SJSA1 (cell line): ENCODE measurements at places on chromosomes 7 and 10. TPM values are rescaled to one million over a fixed set of nuclear protein-coding genes. Genes with fewer than 3 reads are reported as not detected.

The FANK1 gene
- 0.18 TPM in 1 of 2 replicates, not detected in the other for total RNA-seq

The PRSS37 gene
- total RNA-seq: not detected in 2 replicates

The ACTA2 gene
- 1,885 and 2,012 TPM in 2 replicates for total RNA-seq

The ZNHIT1 gene
- 108 and 141 TPM in 2 replicates for total RNA-seq

The FAM25C gene
- total RNA-seq: not detected in 2 replicates

DNA sequence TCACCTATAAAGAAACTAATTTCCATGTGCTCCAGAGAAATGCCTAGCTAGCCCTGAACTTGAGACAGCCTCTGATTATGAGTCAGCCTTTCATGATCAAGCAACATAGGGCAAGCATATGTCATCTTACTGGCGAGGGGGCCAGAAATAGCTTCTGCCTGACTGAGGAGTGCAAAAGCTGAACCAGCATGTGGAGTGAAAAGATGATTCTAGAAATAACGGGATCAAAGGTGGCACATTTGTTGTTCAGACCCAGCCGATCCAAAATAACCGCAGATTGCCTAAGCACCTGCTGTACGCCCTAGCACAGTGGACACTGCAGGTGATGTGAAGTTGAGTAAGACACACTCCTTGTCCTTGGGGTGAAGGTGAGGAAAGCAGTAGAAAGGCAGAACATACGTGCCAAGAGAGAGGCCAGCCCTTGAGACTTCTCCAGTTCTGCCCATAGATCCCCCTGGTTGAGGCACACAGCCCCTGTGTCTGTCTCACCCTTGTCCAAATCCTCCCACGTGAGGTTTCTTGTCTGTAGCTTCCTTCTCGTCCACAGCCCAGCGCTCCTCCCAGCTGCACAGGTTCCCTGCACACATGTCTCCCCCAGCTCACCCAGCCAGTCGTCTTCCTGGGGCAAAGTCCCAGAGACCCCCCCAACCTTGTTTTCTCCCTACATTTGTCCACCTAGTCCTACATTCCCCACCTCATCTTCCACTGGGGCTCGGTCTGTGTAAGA lies 2.8 kb upstream of the BCL7B start:
- no peak for DNase-seq

GRCh38 chr10:100327007-100327717 lies 2.9 kb downstream of the PKD2L1 start:
- DNase-seq: no peak

DNA sequence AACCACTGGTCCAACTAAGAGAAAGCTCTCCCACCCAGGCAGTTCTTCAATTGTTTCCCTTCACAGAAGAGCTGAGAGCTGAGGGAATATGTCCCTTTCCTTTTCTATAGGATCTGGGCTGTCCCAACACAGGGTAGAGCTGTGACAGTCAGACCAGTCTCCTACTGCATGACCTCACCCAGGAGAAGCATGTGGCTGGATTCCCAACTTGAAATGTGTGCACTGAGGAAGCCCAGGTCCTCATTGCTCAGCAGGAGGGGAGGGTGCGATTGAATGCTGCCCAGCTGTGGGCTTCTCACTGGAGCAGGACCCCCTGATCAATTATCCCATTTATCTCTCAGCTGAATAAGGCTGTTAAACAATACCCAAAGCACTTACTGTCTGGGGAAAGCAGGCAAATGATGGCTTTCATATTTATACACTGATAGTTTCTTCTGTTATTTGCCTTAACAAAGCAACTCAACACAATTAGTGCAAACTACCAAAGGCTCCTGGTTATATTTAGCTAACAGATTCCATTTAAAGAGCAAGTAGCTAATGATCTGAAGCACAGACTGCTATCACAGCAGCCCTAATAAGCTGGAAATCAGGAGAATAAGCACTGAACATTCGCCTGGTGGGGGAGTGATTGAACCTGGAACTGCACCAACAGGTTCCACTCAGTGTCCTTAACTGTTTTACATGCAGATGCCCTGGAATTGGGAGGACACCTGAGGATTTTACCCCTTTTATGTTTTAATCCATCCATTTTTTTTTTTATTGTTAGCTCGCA lies 508.8 kb downstream of the CCSER2 start:
- no peak for DNase-seq
